ENCODE measurements at places on chromosomes 12 and 14. TPM values are rescaled to one million over a fixed set of nuclear protein-coding genes. Genes with fewer than 3 reads are reported as not detected.

TEX52 gene
- total RNA-seq = 0.85 TPM

GDF3 gene
- total RNA-seq = not detected

PCNX4 gene
- 136 TPM for total RNA-seq

OR4N5 gene
- not detected for total RNA-seq

CCDC38 gene
- total RNA-seq = 0.34 TPM

TMEM233 gene
- total RNA-seq = not detected

CDCA3 gene
- 16.2 TPM for total RNA-seq

RTL1 gene
- 0.80 TPM for total RNA-seq

SLCO1B1 gene
- total RNA-seq = not detected

GZMH gene
- total RNA-seq = 0.55 TPM

CFAP54 gene
- total RNA-seq = 0.68 TPM

LPAR5 gene
- total RNA-seq = 0.59 TPM
